Activated CD4-positive, alpha-beta T cell treated with anti-CD3 and anti-CD28 coated beads for 4 hours (primary cell): ENCODE measurements at places on chromosomes 4 and X.

DNA sequence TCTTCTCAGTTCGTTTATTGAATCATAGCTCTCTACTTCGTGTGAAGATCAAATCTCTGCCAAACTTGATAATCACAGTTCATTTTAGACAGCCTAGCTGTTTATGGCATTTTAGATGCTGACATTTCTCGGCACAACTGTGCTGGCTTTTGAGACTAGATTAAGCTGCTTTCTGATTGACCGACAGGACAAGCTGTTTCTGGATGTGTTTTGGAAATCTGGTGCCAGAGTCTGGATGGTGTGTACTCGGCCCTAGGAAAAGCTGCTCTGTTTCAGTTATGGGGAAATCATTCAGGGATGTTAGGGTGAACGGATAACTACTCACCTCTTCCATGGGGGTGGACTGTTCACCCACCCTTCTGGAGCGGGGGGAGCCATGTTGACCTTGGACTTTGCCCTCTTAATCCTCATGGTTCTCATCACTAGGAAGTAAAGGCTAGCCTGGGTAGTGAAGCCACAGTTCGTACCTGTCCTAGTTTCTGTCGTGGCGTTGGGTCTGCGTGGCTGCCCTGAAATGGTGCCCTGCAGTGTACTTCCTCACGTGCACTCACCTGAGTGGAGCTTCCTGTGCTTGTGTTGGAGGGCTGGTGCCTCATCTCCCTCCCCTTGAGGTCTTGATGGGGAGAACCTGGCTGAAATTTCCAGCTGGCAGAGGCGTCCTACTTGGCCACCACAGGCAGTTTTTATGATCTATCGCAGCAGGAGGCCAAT, 13.7 kb upstream of the WDR1 start:
- DNase-seq = no peak

DNA sequence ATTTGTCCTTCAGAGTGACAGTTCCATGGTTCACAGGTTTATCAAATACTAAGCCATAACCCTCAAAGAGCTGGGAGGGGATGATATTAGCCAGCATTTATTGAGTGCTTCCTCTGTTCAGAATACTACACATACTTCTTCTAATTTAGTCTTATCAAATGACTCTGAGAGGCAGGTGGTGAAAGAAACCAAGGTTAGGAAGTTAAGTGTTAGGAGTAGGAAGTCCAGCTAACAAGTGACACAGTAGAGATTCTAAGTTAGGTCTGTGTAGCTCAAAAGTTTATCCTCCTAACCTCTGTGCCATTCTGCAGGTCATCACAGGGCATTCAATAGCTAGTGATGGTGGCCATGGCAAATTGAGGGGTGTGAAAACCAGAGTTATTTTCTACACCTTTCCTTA, 198.3 kb upstream of the MID1 start:
- no peak for DNase-seq

- DNase-seq = no peak
Measured at GRCh38 chrX:150087612-150088011, 149.3 kb upstream of the EOLA2 start.

DNA sequence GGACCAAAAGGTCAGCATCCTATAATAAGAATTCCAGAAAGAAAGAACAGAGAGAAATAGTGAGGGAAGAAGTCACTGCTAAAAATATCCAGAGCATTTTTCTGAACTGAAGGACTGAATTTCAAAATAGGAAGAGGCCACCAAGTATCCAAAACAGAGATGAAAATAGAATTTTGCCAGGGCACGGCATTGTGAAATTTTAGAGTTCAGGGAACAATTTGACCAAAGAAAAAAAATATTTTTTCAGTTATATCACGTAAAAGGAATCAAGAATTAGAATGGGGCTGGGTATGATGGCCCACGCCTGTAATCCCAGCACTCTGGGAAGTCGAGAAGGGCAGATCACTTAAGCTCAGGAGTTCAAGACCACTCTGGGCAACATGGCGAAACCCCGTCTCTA, 65.4 kb downstream of the FGFBP1 start:
- DNase-seq = no peak

GRCh38 chrX:44529310-44529709, 13.3 kb downstream of the FUNDC1 start:
- DNase-seq = no peak

GRCh38 chr4:136741468-136741867, 790.8 kb downstream of the PCDH18 start:
- DNase-seq = no peak

GRCh38 chrX:20313899-20314298, 47.2 kb upstream of the RPS6KA3 start:
- no peak for DNase-seq

DNA sequence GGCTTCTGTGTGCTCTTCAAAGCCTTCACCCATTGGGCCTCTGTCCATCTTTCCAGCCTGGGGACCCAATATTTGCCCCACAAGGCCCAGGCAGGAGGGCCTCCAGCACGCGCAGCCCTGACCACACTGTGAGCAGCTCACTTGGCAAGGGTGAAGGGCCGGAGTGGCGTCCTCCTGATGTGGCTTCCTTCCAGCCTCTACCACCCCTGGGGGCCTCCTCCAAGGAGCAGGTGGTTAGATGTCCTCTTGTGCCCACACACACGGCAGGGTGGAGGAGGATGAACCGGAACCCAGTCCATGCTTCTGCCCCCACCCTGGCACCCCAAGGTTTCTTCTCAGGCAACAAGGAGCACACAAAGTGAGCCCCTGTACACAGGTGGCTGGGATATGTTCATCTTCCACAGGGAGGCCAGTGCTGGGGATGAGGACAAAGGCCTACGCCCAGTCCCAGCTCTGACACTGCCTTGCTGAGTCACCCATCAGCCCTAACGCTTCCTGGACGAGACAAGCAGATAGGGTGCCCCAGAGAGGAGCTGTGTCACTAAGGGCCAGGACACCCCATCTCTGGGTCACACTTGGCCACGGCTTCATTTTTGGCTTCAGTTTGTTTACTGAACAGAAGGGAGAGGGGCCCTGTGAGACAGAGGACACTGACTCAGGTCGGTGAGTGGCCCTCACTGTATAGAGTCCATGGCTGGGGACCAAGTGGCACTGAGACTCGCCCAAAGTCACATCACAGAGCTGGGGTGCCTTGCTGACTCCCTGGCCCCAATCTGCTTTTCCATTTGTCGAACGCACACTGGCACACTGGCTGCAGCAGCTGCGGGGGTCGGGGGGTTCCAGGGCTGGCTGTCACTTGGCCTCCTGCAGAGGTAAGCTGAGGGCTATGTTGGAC, 1.9 kb downstream of the UBL4A start:
- DNase-seq = no peak

DNA sequence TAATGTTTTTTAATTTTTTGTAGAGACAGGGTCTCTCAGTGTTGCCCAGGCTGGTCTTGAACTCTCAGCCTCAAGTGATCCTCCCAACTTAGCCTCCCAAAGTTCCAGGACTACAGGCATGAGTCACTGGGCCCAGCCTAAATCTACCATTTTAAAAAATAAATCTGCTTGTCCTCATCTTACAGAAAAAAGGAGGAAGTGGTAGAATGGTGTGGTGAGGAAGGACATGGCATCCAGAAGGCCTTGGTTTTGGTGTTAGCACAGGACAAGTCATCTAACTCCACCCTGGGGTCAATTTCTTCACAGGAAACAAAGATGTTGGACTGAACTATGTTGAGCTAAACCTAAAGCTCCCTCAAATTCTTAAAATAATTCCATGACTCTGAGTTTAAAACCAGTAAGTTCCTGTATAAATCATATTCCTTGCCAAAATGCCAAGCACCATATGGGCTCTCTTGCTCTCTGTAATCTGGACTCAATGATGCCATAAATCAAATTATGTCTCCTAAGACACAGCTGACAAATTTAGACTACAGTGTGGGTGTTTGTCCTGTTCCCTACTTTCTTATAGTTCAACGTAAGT, 253.9 kb upstream of the NOCT start:
- DNase-seq = no peak

DNA sequence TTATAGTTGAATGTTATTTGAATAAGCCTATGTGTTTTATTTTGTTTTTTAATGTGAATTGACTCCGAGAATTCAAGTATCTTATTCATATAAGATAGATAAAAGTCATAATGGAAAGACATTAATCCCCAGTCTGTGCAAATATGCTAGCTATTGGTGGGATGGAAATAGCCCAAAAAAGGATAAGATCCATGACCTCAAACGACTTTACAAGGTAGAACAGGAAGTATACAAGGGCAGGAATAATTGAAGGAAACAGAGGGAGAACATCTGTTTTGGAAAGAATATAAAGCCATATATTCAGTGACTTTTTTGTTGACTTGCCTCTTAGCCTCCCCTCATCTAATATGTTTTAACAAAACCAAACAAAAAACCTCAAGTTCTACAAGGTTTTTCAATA, 9.0 kb downstream of the ABCE1 start:
- no peak for DNase-seq

- DNase-seq = no peak
Measured at GRCh38 chr4:102541697-102542096, 40.5 kb downstream of the NFKB1 start.

GRCh38 chr4:129378364-129378763, 282.4 kb downstream of the C4orf33 start:
- no peak for DNase-seq

- no peak for DNase-seq
Measured at GRCh38 chr4:17093481-17093880, 195.0 kb upstream of the LDB2 start.

- DNase-seq = no peak
Measured at GRCh38 chr4:70515367-70516250, 2.8 kb upstream of the AMTN start.

GRCh38 chrX:115018040-115018647, 728 bp upstream of the IL13RA2 start:
- DNase-seq = no peak

DNA sequence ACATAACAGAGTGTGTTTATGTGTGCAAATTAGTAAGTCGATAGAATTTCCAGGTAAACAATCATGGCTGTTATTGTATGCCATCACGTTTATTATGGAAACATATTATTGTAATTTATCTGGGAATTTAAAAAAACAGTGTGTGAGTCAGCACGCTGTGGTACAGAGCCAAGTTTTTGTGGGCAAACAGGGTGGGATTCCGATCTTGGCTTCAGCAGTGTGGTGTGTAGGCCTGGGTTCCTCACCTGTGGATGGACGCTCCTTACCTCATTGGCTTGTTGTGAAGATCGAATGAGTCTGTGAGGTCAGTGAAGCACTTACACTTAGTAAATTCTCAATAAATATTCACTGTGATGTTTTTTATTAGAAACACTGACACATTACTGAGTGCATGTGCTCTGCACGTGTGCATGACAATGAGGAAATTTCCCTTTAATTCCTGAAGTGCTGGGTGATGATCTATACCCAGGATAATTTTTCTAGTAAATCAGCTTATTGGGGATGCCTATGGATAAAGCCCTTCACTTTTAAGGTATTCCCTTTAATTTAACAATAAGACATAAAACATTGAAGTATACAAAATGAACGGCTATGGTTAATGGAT, 36.4 kb downstream of the SLIT2 start:
- no peak for DNase-seq

- DNase-seq = no peak
Measured at GRCh38 chr4:48138936-48139335, 4.9 kb upstream of the TXK start.

GRCh38 chr4:105145903-105146275, 787 bp upstream of the TET2 start:
- DNase-seq = peak; percentile 52

DNA sequence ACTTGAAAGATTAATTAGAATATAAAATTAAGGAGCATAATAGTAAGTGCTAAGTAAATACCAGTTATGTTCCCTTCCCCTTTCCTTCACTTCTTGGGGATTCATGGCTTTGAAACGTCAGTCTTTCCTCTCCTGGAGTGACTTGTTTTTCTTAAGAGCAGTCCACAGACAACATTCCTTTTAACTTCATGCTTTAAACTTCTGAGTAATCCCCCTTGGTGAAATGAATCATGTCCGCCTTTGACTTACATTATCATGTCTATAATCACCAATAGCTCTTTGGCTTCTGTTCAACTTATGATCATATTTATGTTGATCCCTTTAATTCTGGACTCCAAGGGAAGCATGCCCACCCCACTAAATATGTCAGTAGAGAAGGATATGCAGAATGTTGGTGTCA, 1012.1 kb upstream of the SLIT2 start:
- no peak for DNase-seq

- DNase-seq = no peak
Measured at GRCh38 chr4:145251391-145251790, 71.0 kb upstream of the OTUD4 start.

DNA sequence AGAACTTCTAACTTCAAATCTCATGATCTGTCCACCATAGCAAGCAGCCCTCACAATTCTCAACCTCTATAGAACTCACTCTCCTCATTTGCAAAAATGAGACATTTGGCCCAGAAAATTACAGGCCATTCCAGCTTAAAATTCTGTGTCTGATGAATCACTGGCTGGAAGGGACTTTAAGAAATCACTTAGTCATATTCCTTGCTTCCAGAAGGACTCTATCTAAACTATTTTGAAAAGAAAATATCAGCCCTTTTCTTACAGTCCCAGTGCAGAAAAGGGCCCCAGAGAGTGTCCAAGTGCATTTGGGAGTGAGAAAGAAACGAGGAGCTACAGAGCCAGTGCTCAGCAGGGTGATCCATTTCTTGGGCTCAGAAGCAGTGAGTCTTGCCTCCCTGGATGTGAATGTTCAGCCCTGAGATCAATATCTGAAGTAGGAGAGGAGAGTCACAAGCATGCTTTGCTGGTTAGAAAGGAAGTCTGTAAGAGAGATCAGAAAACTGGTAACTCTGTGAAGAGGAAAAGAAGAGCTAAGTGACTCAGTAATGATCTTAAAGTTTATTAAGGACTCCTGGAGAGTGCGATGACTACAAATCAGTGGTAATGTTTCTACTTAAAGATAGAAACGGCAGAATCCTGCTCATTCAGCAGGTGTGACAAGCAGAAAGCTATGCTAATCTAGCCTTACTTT, 139.8 kb downstream of the PALLD start:
- no peak for DNase-seq

GRCh38 chrX:49106930-49107329, 16.6 kb downstream of the GPKOW start:
- DNase-seq = no peak

GRCh38 chr4:110808351-110808878, 185.5 kb upstream of the PITX2 start:
- DNase-seq = no peak

DNA sequence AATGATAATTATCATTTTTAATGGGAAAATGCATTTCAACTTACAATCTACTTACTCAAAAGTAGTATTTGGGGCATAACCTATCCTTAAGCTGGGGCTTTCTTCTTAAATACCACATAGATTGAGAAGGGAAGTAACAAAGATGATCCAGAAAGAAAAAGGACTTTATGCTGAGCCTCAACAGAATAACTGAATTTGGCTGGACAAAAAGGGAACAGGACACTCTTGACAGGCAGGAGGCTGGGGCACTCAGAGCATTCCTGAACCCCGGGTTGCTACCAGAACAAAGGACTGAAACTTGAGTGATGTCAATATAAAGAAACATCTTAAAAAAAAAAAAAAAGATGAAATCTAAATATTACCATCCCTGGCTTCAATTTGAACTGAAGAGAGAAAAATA, 23.9 kb downstream of the RELL1 start:
- no peak for DNase-seq

- DNase-seq = no peak
Measured at GRCh38 chr4:150123087-150123486, 44.8 kb downstream of the DCLK2 start.
